Neuronal stem cell (in vitro differentiated cells): ENCODE measurements at places on chromosomes 16 and 17.

- DNase-seq, result no peak
Observed at GRCh38 chr16:10511829-10512228, 68.6 kb downstream of the EMP2 start.

DNA sequence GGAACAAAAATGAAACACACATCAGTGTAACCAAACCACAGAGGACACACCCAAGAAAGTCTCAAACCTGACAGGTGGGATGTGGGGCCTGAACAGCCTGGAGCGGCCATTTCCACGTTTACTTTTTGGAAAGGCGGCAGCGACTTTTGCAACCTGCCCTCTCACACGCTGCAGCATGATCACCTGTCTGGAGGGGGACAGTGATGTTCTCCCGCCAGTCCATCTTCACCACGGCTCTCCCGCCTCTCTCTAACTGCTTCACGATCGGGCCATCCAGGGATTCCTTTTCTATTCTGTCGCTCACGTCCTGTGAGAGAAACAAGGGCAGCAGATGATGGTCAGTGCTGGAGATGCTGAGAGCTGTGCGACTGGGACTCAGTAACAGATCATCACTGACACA is 24.7 kb upstream of the ICAM2 start:
- DNase-seq, result no peak

DNA sequence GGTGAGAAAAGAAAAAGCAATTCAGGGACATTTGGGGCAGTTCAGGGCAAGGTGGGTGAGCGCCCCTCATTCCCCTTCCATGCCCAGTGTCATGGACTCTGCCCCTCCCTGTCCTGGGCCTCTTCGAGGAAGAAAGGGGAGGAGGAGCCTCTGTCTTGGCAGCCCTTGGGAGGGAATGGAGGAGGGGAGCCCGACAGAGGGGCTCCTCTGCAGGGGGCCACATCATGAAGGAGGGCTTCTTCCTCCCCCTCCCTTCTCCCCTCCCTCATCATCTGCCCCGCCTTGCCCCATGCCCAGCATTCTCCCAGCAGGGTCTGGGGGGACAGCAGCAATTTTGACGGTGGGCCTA is 33.2 kb upstream of the TAC4 start:
- DNase-seq, result no peak

DNA sequence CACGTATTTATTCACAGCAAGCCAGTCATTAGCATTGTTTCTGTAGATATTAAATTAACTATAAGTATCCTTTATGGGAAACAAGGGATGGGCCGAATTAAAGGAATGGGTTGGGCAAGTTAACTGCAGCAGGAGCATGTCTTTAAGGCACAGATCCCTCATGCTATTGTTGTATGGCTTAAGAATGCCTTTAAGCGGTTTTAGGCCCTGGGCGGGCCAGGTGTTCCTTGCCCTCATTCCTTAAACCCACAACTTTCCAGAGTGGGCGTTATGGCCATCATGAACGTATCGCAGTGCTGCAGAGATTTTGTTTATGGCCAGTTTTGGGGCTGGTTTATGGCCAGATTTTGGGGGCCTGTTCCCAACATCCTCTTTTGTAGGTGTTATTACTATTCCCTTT is 9.1 kb downstream of the PHKB start:
- no peak for DNase-seq

GRCh38 chr17:76075364-76076145 is 974 bp downstream of the GALR2 start:
- DNase-seq, result no peak

- DNase-seq, result no peak
Observed at GRCh38 chr16:2016407-2016922, 3.1 kb upstream of the NPW start.

DNA sequence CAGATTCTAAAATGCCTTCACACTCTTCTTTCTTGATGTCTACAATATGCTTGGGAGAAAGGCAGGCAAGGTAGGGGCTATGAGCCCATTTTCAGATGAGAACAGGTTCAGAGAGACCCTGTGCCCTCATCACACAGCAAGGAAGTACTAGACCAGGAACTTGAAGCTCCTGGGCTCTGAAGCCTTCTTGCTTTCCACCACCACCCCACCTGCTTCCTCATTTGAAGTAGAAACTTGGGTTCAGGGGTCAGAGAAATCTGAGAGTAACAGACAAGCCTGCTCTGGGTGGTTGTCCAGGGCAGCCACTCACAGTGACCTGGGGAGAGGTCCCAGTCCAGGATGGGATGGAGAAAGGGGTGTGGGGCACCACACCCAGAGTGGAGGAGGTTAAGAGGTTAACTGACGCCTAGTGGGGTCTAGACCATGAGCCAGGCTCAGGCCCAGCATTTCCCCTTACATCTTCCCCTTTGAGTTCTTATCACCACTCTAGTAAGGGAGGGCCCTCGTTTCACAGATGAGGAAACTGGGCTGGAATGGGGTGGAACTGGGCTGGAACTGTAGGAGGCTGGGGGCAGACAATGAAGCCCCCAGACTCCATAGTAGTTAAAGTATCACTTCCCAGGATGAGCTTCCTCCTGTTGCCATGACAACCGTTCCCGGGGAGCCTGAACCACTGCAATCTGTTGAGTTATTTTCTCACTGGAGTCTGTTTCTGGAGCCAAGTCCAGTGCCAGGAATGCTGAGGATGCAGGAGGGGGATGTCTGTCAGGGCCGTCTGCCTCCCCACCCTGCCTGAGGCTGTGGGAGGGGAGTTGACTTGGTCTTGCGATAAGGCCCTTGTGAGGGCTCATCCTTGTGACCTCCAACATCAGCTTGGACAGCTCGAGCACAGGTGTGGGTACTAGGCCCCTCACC is 16.2 kb upstream of the PHF12 start:
- peak; percentile 30 for DNase-seq

GRCh38 chr16:57137043-57137442 is 44.7 kb downstream of the CPNE2 start:
- no peak for DNase-seq

GRCh38 chr17:65099941-65100315 is 37.2 kb upstream of the RGS9 start:
- DNase-seq, result no peak

DNA sequence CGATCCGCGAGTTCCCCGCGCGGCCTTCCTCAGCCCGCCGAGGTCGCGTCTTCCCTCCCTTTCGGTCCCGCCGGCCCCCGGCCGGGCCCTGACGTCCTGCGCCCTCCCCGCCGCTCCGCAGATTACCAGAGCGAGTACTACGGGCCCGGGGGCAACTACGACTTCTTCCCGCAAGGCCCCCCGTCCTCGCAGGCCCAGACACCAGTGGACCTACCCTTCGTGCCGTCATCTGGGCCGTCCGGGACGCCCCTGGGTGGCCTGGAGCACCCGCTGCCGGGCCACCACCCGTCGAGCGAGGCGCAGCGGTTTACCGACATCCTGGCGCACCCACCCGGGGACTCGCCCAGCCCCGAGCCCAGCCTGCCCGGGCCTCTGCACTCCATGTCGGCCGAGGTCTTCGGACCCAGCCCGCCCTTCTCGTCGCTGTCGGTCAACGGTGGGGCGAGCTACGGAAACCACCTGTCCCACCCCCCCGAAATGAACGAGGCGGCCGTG is 5.4 kb downstream of the LHX1 start:
- DNase-seq, result no peak

DNA sequence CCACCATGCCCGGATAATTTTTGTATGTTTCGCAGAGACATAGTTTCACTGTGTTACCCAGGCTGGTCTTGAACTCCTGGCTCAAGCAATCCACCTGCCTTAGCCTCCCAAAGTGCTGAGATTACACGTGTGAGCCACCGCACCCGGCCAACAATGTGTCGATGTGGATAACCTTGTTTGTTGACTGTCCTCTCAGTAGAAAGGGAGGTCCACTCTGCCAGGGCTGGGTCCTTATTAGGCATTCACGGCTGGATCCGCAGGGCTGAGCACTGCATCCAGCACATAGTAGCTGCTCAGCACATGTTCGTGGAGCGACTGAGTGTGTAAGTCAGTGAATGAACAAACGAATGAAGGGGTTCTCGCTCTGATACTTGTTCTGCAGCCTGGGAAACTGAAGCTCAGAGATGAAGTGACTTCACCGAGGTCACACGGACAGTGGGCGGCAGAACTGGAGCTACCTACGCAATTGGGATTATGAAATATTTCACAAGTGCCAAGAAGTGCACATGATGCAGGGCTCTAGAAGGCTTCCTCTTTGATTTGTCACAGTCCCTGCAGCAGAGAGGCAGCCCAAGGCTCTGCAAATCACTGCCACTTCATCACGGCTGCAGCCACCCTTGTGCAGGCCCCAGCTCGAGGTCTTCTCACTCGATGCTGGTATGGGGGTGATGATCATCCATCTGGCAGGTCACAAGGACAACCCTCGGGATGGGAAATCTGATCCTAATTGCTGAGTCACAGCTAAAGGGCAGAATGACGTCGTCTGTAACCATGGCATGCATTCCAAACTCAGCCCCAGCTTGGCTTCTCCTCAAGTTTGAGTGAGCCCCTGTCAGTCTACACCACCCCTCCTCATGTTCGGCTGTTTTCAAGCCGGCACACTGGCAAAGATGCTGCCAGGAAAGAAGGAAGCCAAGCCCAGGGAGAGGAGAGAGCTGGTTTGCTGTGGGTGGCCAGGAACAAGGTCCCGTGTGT is 28.0 kb upstream of the SNN start:
- DNase-seq, result no peak

DNA sequence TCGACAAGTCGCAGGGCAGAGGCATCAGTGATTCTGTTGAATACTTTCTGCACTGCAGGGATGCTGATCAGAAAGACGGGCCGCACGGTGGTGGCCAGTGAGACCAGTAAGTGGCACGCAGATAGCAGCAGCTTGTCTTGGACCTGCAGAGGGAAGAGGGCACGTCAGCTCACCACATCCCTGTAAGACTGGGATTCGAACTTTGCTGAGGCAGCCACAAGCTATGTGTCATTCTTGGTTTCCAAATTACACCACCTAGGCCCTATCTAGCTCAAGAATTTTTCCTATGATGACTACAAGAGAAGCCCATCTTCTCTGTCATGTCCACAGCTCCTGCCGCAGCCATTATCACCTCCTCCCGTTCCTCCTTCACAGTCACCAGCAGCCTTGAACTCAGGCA is 49.4 kb upstream of the GSG1L start:
- DNase-seq, result no peak

DNA sequence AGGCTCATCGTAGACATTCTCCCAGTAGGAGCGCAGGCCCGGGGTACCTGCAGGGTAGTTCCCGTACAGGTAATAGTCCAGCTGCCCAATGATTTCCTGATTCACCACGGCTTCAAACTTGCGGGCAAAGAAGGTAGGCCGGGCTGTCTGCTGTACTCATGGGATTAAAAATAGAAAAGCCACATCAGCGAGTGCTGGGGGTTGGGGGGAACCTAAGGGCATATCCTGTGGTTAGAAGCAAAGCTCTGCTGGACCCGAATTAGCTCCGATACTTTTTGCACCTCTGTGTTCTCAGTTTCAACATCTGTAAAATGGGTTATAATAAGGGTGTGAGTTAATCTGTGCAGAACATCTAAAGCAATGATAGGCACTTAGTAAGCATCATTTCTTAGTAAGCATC is 336.2 kb downstream of the XYLT1 start:
- DNase-seq, result no peak

DNA sequence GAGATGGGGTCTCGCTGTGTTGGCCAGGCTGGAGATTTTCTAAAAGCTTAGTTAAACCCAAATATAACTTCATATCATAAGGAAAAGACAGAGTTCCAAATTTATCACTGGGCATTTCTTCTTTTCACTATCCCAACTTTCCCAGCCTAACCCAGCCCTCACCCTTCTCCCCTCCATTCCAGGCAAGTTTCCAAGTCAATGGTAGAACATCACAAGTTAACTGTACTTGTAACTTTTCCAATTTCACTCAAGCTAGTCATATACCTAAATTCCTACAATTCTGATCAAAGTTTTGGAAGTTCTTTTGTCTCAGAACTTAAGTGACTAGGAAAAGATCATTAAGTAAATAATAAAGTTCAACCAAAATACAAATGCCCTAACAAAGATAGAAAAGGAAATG is 61.2 kb downstream of the USP32 start:
- no peak for DNase-seq

GRCh38 chr16:66489818-66490217 is 60.1 kb downstream of the TK2 start:
- no peak for DNase-seq

GRCh38 chr17:65371702-65372101 is 189.7 kb downstream of the AXIN2 start:
- no peak for DNase-seq

GRCh38 chr16:83577078-83577745 is 230.6 kb upstream of the HSBP1 start:
- no peak for DNase-seq

DNA sequence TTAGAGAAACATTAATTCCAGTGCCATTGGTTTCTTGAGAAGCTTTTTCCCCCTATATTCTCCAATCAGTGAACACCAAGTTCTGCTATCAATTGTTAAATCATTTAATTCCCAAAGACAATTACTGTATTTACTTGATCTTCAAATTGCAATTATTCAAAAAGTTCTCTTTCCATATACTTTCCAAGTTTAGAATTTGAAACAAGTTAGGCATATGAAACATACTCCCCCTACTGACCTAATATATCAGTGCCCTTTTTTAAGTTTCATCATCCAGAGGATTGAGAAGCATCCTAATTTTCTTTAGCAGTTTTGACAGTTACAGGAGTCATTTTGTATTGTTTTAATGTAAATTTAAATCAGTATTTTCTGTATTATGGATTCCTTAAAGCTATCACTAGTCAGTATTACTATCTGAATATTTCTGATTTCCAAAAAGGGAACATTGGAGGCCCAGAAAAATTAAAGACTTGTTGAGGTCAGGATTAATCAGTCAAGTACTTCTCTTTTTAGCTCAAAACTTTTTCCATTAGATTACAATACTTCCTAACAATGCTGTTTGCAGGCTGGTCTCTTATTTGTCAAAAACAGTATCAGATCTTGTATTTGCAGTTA is 16.3 kb downstream of the MEIOC start:
- DNase-seq, result no peak

- DNase-seq, result no peak
Observed at GRCh38 chr16:57606847-57607501, 21.5 kb upstream of the ADGRG1 start.

- DNase-seq, result no peak
Observed at GRCh38 chr16:1044460-1045309, 27.9 kb upstream of the SSTR5 start.

GRCh38 chr17:16383216-16383615 is 2.3 kb downstream of the UBB start:
- no peak for DNase-seq

DNA sequence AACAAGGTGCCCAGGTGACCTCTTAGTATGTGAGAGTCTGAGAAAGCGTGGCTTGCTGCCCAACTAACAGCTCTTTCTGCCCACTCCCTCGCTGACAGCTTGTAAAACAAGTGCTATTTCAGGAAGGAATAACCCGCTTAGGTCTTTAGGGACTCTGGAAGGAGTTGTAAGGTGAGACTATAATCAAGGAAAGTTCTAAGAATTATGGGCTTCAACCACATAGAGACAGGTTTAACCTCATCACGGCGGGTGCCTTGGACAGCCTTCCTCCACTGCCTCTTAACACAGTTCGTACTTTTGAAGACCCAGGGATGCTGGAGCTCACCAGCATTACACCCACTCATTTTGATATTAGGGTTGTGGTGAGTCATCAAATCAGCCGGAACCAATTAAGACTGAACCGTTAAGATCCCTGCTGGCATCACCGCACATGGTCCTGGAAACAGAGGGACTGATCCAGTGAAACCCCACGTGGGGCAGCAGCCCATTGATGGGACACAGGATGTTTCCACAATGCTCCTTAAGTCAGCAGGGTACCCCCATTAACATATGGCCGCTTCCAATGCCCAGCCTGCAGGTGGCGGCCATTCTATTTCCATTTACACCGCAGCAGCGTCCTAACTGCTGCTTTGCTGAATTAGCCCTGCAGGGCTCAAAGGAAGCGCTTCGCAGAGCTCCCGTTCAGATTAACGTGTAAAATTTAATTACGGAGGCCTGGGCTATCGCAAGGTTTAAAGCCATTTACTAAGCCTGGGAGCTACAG is 176.6 kb upstream of the SDK2 start:
- peak; percentile 29 for DNase-seq
